GM03348 (cell line): ENCODE measurements at places on chromosomes 12 and 14.

- peak; percentile 68 for DNase-seq
Observed at GRCh38 chr12:20024194-20024593, 344.1 kb upstream of the PDE3A start.

DNA sequence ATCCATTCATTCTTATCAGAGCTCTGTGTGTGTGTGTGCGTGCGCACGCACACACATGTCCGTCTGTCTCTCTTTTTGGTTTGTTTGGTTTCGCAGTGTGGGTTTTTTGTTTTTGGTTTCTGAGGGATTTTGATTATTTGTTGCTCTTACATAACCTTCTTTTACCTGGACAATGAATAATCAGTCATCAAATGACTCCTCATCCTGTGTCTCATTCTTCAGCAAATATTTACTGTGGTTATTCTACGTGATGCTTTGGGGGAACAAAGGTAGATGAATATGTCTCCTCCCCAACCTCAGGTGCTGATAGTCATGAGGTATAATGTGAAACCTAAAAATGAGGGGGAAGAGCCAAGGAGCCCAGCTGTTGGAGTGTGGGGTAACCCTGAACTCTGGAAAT is 92.4 kb downstream of the SAMD4A start:
- no peak for DNase-seq

DNA sequence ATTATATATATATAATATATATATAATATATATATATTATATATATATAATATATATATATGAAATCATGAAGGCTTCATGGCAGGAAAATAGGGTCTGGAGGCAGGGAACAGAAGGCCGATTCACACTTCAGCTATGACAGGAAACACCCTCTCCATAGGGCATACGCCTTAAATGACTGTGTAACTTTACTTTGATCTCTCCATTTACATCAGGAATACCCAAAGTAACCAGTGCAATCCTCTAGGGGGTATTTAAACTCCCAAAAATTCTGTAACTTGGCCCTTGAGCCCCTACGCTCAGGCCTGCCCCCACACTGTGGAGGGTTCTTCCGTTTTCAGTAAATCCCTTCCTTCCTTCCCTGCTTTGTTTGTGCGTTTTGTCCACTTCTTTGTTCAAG is 40.4 kb upstream of the PPP2R5C start:
- no peak for DNase-seq

DNA sequence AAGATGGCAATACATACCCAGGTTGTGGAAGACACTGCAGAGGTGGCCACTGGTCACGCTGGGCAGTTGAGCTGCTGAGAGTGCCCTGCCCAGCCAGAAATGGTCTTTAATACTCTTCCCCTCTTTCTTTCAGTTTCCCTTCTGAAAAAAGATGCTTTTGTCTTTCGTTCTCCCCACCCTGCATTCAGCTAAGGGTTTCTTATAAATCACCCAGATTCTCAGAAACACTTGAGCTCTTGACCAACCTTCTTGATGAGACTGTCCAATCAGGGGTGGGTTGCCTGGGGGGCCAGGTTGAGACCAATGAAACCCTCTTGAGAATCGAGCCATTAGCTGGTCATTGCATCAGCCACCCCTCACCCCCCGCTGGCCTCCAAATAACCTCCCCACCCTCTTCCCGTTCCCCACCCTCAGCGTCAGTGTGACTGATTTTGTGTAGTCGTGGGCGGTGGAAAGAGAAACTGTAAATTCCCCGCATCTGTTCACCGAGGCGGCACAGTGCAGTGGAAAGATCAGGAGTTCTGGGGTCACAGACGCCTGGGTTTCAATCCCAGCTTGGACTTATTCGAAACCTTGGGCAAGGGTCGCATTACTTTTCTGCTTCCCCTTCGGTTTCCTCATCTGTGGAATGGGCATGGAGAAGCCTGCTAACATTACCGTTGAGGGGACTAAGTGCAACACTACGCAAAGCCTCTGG is 52.3 kb downstream of the SLC25A47 start:
- peak; percentile 93 for DNase-seq

DNA sequence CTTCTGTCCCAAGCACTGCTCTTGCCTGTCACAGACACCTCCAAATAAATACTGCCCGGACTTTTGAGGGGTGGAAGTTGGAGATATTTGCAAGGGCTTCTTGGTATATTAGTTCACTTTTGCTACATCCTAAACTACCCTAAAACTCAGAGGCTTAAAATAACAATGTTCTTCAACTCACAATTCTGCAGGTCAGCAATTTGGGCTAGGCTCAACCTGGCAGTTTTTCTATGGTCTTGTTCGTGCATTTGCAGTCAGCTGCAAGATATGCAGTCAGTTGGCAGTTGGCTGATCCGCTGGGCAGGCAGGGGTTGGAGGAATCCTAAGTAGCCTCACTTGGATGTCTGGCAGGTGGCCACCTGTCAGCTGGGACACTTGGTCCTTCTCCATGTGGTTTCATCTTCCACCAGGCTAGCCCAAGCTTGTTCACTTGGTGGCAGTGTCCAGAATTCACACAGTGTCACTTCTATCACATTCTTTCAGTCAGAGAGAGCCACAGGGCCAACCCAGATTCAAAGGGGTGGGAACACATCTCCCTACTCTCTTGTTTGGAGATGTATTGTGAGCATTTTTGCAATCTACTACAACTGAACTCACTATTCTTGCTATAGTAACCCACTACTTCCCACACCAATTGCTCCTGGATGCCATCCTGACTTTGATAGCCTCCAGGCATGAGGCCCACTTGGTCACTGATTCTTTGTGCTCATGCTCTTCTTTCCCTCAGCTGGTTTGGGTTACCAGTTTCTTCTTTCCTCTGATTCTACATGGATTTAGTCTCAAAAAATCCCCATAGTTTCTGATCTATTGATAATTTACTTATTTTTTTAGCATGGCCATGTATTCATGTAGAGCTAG is 27.8 kb upstream of the CAPRIN2 start:
- no peak for DNase-seq

DNA sequence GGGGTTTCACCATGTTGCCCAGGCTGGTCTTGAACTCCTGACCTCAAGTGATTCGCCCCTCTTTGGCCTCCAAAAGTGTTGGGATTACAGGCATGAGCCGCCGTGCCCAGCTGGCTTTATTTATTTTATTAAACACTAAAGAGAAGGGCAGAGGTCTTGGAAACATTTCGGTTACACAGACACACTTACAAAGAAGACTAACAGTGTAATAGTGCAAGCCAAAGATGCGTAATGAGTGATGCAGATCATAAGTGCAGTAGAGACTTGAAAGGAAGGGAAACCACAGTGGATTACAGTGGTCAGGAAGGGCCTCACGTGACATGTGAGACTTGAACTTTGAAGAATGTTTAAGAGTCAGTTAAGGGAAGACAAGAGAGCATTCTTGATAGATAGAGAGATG is 33.9 kb upstream of the CDK17 start:
- peak; percentile 52 for DNase-seq

DNA sequence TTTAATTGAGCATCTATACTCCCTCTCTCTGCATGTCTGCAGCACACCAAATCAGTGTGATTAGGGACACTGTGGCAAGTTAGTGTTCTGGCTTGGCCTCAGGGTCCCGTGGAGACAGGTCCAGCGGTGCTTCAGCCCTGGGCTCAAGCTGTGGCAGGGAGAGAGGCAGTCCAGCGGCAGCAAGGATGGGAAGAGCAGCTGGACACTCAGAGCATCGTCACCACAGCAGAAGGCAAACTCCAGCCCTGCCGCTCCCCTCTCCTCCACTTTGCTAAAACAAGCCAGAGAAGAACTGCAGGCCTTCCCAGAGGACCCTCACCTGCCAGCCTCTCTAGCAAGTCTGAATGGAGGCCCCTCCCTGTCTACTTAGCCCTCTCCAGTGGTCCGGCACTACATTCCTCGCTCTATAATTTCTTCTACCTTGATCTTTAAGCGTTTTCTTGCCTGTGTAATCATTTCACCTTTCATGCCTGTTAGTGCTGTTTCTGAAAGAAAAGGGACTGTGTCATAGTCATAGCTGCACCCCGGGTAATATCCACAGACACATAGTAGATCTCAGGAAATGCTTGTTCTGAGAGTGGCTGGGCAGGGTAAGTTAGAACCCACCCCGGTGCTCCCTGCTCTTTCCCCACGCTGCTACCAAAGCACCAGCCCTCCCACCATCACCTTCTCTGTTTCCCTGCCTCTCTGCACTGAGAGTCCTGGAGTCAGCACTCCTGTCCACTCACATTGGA is 22.1 kb downstream of the ZFP36L1 start:
- DNase-seq: no peak

DNA sequence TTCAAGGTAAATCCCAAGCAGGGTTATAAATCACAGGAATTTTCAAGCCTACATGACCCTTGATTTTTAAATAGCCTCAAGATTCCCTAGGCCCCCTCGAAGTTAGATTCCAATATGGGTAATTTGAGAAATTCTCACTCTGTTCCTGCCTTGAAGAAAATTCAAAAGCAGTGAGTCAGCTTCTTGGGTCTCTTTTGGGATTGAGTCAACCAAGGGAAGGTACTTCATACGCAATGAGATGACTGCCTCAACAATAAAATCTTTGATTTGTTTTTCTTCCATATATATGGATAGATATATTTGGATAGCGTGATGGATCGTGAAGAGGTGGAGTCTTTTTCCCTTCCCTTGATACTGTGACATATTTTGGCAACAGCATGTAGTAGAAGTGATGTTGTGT is 180.4 kb upstream of the ATP2B1 start:
- DNase-seq: peak; percentile 8

DNA sequence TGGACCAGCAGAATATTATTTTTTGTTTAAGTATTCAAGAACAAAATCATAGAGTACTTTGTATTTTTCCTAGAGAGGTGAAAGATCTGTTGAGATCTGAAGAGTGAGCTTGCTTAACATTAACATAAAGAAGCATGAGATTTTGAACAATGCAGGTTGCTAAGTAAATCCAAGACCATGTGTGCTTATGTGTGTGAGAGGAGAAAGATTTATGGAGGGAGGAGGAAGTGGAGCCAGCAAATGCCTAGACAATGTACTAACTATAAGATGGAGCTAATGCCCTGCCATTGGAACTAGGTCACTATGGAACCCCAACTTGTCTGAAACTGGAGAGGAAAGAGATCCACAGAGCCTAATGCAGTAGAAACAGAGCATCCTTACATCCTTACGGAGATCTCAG is 13.3 kb downstream of the FAM161B start:
- DNase-seq: no peak

DNA sequence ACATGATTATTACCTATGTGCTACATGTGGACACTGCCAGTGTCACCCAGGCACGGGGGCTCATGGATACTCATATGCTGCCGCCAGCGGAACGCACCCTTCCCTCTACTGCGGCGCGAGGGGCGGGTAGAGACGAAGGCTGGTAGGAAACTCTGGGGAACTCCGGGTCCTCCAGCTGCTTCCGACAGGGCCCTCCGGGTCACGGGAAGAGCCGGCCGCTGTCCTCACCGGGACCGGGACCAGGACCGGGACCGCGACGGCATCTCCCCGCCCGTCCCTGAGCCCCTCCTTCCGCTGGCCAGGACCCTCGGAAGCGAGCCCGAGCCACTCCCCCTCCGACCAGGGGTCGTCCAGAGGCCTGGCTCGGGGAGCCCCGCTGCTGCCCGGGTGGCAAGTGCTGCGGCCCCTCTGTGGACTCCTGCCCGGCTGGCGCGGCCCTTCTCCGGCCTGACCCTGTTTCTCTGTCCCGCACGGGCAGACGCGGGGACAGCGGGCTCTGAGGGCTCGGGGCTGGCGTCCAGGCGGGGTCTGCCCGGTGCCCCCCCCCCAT is 209.6 kb downstream of the ADGRD1 start:
- DNase-seq: no peak

GRCh38 chr12:30000401-30000800 is 216.7 kb upstream of the TMTC1 start:
- no peak for DNase-seq

DNA sequence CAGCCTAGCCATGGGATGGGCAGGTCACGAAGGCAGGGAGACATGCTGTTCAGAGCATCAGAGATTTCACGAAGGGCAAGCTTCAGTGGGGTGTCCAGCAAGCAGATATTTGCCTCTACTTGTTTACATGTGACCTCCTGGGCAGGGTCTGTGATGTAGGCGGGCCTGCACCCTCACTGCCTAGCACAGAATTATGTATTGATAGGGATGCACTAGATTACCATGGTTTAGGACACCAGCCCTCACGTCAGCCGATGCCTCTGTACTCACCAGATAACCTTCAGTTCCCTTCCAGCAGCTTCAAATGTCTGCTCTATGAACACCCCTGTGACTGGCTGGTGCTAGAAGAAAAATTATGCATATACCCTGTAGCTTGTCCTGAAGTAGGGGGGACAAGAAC is 5.1 kb upstream of the EIF5 start:
- no peak for DNase-seq

DNA sequence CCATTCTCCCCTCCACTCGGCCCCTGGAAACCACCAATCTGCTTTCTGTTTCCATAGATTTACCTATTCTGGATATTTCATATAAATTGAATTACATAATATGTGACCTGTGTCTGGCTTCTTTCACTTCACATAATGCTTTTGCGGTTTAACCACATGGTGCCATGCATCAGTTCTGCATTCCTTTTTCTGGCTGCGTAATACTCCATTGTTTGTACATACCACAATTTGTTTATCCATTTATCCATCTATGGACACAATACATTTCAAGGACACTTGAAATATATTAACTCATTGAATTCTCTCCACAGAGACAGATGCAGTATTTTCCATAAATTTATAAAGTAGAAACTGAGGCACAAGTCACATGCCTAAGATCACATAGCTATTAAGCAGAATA is 110.3 kb upstream of the ETV6 start:
- no peak for DNase-seq

DNA sequence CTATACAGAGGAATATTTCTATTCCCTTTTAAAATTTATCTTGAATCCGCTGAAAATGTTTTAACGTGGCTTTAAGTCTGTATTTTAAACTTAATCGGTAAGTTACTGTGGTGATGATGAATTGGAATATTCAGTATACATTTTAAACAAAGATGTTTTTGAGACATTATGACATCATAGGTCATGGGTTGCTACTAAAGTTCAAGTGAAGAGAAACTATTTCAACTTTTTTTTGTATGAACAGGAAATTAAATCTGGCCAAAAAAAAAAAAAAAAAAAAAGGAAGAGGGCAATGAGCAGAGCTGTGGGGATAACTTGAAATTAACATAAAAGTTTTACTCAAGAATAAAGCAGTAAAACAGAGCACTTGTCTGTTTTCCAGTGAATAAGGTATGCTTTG is 109.0 kb downstream of the PLEKHA5 start:
- DNase-seq: no peak

GRCh38 chr12:13581031-13581430 is 384.5 kb downstream of the EMP1 start:
- no peak for DNase-seq

GRCh38 chr14:94560291-94560665 is 964 bp upstream of the SERPINA4 start:
- DNase-seq: no peak

DNA sequence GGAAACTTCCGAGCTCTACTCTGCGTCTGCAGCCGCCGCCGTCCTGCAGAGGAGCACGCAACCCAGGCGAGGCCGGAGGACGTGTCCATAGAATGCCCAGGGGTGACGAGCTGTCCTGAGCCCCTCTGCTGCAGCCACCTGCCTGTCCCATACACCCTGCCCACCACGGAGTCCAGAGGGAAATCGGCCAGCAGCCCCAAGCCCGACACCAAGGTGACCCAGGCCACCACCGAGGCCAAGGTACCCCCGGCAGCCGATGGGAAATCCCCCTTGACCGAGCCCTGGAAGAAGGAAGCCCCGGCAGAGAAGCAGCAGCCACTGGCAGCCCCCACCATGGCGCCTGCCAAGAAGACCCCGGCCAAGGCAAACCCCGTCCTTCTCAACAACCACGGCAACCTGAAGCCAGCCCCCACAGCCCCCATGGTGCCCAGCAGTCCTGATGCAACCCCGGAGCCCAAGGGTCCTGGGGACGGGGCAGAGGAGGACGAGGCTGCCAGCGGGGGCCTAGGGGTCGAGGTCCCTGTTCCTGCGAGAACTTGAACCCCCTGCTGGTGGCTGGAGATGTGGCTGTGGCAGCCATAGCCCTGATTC is 128.7 kb upstream of the C14orf180 start:
- DNase-seq: no peak
